ENCODE measurements at places on chromosomes 5 and 9.

DNA sequence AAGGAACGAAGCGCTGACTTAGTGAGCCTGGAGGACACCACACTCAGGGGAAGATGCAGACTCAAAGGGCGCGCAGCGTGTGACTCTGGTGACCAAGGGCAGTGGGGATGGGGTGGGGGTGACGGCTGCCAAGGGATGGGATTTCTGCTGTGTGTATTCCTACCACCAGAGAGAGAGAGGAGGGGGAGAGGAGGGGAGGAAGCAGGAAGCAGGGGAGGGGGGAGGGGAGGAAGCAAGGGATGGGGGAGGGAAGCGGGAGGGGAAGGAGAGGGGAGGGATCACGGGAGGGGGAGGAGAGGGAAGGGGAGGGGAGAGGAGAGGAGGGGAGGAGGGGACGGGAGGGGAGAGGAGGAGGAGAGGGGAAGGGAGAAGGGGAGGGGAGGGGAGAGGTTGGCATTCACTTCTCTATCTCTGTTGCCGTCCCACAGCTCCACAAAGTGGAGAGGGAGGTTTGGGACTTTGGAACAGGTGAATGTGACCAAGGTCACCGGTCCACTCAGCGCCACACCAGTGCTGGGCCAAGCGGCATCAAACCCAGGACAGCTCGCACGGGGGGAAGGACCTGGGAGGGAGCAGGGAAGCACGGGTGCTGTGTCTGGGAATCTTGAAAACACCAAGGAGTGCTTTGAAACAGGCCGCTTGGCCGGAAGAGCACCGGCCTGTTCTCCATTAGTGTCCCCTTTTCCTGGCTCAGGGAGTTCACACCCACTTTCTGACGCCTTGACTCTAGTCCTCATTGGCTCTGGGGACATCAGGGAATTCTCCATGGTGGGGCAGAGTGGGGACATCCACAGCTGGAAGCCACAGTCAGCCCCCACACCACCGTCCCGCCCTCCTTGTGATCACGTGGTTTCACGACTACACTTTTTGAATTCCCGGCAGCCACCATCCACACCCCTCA is 77.4 kb downstream of the VAV2 start:
- DNase-seq: no peak

- DNase-seq: no peak
Measured at GRCh38 chr5:103373597-103374472, 115.3 kb downstream of the MACIR start.

GRCh38 chr5:93431250-93431649 is 149.8 kb downstream of the NR2F1-AS1 start:
- no peak for DNase-seq

- DNase-seq: no peak
Measured at GRCh38 chr5:145341842-145342241, 493.3 kb downstream of the PRELID2 start.

DNA sequence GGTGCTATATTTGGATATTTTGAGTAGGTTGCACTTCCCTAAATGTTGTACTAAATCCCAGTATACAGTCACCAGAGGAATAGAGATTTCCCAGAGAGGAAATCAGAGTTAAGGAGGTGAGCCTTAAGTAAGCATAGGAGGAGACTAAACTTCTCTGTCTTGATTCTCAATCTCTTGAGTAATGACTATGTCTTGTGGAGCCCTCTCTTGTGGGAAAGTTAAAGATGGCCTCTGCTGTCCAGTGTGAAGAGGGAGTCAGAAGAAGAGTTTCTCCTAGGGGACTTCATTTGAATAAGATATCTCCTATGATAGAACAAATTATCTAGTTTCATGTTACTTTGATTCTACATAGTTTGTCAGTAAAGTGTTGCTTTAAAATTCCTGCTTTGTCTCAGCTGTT is 502.5 kb downstream of the PDE4D start:
- DNase-seq: no peak

DNA sequence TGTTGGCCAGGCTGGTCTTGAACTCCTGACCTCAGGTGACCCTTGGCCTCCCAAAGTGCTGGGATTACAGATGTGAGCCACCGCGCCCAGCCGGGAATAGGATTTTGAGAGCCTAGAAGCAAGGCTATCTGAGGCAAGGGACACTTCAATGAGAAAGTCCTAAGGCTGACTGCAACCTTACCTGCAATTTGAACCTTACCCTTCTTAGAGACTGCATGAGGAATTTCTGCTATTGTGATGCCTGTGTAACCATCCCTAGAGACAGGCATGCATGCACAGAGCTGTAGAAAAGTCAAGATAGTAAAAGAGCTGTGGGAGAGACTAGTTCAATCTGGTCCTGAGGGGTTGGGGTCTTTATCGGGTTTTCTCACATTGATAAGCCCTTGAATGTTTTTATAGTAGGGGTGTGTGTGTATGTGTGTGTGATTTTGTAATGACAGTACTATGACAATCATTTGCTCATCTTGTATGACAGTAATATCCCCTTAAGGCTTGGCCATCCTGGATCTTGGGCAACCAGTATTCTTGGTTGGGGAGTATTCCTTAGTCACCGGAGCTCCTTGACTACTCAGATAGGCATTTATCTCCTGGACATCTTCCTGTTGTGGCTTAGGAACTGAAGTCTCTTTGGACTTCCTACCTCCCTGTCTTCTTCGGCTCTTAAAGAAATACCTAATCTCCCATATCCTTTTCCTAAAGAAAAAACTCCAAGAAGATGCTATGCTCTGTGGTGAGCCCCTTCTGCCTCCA is 11.2 kb downstream of the DNAJB5 start:
- DNase-seq: no peak

- no peak for DNase-seq
Measured at GRCh38 chr9:135701959-135702721, at the start of gene KCNT1. KCNT1 (plus strand) TSS chr9:135702185; CDS start chr9:135702259, 74 bp downstream.

DNA sequence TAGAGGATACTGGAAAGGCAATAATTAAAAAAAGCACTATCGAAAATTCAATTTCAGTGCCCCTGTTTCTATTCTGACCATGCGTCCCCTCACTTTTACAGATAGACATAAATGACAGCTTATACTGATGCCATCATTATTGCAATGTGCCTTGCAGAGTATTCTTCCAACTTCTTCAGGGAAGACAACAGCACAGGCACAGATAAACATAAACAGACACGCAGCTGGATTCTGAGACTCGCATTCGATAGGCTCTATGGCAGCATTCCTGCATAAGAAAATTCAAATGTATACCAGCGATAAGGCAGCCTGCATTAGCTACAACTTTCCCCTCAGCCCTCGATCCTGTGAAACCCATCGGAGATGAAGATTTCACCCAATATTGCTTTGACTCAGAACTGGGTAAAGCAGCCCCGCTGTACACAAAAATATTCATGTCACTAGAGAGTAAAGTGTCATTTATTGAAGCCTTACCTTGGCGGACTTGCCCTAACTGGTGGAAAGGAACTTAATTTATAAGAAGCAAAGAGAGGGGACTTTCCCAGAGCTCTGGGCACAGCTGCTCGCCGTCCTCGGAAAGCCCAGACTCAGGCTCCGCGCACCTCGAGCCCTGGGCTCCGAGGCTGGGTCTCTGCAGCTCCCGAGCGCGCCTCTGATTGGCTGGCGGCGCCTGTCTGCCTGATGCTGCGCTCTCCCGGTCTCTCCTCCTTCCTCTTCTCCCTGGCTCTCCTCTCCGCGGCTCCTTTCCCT is at the start of gene CDH18:
Gene CDH18, minus strand, starts transcription at position 589 of the 750 bp plus-strand sequence. CDS start 149,214 bp downstream, outside the sequence.
- DNase-seq: peak; percentile 33

DNA sequence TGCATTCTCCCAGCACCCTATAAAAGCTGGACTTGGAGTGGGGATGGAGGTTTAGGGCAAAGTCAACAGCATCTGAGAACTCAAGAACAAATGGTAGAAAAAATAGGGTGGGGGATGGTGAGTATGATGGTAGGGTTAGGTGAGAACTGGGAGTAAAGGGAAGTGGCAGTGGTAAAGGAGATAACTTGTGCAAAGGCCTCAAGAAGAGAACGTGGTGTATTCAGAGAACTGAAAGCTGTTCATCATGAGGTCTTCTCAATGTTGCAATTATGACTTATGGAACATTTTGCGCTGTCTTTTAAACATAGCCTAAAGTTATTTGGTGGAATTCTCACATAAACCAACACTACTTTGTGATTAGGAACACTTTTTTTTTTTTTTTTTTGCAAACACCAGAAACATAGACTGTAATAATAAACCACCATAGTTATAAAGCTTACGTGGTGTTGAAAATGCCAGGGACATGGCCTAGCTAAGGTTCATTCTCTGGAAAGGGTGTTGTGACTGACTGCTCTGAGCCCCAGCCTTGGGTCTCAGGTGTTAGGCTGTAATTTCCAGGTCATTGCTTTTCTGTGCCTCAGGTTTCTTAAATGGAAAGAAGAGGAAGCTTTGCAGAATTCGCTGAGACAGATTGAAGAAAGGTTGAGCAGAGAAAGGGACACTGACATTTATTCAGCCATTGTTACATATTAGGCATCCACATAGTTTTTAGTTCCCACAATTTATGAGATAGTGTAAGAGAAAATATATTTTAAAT is 19.2 kb upstream of the TXNDC8 start:
- DNase-seq: no peak

- no peak for DNase-seq
Measured at GRCh38 chr5:159609359-159609758, 279.1 kb upstream of the IL12B start.

GRCh38 chr5:110258460-110259216 is 467.8 kb downstream of the TMEM232 start:
- DNase-seq: no peak

GRCh38 chr5:31561946-31562345 is 29.8 kb downstream of the C5orf22 start:
- no peak for DNase-seq

DNA sequence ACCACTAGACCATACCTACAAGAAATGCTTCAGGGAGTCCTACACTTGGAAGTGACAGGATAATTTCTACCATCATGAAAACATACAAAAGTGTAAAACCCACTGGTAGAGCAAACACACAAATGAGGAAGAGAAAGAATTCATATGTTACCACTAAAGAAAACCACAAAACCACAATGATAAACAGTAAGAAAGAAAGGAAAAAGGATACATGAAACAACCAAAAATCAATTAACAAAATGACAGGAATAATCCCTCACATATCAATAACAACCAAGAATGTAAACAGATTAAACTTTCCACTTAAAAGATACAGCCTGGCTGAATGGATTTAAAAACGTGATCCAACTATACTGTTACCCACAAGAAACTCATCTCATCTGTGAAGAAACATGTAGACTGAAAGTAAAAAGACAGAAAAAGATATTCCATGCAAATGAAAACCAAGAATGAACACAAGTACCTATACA is 83.4 kb downstream of the LPAR1 start:
- DNase-seq: no peak

DNA sequence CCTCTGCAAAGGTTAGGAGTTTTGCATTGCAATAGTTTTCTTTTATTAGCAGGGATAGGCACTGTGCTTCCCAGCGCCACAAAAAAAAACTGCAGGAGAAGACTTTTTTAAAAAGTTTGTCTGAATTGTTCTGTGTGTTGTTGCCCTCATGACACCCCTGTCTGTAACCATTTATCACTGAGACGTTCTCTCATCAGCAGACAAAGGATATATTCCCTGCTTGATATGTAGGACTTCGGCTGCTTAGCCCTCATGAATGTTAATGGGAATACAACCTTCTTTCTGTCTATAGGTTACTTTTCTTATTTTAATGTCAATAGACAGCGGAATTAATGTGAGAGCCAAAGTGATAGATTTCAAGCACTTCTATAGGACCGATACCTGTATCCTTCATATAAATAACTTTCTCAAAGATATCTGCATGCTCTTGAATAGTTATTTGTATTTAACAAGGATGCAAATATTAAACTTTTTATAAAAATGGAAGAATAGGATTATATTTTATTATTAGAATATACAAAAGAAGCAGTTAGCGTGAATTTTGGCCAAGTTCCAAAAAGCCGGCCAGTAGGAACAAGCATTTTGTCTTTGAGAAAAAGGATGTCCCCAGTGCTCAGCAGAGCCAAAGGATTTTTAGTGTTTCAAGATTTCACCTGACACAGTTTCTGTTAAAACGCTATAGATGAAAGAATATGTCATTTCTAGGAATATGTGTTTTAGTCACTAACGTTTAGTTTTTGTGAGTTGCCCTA is 1.5 kb upstream of the LYSMD3 start:
- no peak for DNase-seq

GRCh38 chr9:104905153-104905901 is 22.6 kb downstream of the ABCA1 start:
- no peak for DNase-seq

DNA sequence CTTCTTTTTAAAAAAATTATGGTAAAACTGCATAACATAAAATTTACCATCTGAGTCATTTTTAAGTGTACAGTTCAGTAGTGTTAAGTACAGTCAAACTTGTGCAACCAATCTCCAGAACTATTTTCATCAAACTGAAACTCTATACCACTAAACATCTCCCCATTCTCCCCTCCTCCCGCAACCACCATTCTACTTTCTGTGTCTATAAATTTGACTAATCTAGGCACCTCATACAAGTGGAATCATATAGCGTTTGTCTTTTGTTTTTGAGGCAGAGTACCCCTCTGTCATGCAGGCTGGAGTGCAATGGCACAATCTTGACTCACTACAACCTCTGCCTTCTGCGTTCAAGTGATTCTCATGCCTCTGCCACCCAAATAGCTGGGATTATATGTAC is 24.0 kb upstream of the EBF1 start:
- no peak for DNase-seq

DNA sequence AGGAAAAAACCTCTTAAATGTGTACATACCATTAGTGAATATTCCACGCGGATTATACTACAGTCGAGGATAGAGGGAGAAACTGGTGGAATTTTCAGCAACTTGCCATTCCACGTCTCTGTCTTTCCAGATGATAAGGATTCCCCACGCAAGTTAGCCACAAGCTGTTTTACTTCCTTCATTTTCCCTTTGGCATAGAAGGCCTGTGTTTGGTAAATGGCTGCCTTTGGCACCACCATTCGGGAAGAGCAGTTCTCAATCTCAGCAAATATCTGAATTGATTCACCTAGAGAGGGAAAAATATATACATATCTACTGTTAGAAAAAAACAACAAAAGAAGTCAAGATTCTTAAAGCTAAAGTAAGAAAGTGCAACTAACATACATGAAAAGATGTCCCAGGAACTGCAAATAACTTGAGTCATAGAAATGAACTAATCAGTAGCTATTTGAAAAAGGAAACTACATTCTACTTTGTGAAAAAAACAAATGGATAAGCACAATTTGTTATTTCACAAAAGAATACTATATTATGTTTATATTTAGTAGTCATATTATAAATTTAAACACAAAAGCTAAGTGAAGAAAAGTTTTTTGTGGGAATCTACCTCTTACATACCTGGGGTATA is 8.1 kb downstream of the ARRDC3 start:
- no peak for DNase-seq

GRCh38 chr5:45521067-45521466 is 175.1 kb downstream of the HCN1 start:
- DNase-seq: no peak

DNA sequence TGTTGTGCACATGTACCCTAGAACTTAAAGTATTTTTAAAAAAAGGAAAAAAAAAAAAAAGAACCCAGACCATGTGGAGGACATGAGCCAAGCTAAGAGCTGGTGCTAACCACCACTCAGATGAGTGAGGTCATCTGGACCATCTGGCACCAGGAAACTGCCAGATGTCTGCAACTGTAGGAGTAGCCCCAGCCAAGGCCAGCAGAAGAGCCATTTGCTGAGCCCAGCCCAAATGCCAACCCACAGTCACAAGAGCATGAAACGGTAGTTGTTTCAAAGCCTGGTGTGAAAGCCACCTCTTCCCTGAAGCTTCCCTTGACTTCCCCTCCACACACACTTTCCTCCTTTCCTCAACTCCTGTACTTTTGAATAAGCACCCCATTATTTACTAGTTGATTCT is 69.2 kb upstream of the FCN1 start:
- DNase-seq: no peak
